ENCODE measurements at places on chromosomes 11 and 22.

DNA sequence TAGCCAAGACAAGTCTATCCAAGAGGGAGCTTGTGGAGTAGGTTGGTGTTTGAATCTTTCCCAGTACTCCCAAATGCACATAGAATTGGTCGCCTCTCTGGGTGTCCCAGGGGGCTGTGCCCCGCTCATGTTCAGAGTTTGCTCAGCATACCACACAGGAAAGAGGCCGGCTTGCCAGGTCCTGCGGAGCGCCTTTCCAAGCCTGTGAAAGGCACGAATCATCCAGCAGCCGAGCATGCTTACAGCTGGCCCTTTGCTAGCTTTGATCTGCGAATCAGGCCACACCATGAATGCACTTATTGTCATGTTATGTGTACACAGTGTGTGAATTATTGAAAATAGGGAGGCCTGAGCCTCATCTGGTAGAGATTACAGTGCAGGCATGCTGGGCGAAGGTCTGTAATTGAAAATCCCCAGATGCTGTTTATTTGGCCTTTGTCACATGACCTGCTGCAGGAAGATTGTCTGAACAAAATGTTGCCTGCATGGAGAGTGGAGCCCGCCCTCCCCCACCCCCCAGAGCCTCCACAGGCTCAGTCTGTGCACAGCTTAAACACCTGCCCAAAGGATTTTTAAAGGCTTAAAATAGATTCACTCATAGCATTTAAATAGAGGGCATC is 163.3 kb upstream of the RASSF10 start:
- DNase-seq: no peak

GRCh38 chr11:128593281-128593680 is 5.9 kb upstream of the ETS1 start:
- DNase-seq: no peak

DNA sequence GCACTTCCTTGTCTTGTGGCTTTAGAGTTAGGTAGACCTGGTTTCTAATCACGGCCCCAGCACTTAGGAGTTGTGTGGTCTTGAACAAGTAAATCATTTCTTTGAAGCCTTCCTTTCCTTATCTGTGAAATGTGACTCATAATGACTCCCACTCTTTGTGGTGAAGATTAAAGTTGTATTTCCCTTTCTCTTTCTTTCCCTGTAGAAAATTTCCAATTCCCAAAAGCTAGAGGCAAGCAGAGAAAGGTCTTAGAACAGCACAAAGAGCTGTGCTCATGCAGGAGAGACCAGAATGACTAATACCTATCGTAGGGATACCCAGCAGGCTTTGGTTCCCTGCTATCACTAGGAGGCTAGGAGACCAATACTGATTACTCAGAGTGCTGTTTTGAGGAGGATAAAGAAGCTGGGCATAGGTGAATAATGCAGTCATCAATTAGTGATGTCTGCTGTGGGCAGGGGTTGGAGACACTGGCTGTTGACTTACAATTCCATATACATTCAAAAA is 270.7 kb upstream of the SYN3 start:
- no peak for DNase-seq

DNA sequence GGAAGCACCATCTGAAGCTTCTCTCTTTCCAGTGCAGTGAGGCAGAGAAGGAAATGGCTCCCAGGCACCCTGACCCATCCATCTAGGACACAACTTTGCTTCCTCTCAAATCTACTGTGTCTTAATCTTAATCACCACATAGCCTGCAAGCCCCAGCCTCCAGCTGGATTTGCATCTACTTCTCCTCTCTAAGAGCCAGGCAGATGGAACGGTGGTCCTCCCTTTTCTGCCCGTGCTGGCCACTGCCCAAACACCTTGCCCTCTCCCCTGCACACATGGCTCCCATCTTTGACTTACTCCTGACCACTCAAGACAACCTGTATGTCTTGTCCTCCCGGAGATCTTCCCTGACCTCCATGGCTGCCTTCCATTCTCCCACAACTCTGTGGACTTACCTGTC is 7.4 kb downstream of the MS4A10 start:
- no peak for DNase-seq

GRCh38 chr11:74169738-74170458 is 904 bp downstream of the C2CD3 start:
- DNase-seq: no peak
